ENCODE measurements at places on chromosomes 7 and 10.

- no peak for DNase-seq
- no peak overlapping the region for H3K4me3 ChIP-seq
- H3K36me3 ChIP-seq = no peaks in the 10 kb centered on the region
- H3K4me1 ChIP-seq = no peaks in the 10 kb centered on the region
Measured at GRCh38 chr10:4635388-4635787, 190.6 kb upstream of the AKR1E2 start.

DNA sequence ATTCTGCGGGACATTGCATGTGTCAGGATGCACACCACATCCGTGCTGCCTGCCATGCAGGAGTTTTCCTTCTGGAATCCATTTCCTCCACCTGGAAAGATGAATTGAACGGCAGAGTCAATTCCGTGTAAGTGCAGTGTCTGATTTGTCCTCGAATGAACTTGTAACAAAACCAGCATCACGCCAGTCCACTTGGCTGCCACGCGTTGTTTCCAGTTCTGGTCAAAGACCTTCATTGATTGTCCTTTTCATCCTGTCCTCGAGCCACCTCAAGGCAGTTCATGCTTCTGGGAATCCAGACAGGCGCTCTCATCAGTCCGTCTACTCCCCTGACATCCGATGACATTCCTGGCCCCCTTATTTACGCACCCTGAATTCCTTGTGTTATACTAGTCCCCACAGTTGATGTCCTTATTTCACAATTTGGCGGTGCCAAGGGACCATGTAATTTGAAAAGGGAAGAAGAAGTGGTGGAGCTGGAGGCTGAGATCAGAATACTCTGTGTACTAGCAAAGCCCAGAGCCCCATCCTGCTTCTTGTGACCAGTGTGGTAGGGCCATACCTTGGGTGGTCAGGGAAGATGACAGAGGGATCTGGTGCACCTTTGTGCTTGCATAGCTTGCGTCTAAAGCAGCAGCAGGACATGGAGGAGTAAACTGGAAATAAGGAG lies 502.2 kb downstream of the PLXNA4 start:
- no peaks in the 10 kb centered on the region for H3K36me3 ChIP-seq
- no peak for DNase-seq
- no peak overlapping the region for H3K27ac ChIP-seq
- no peaks in the 10 kb centered on the region for H3K27me3 ChIP-seq

DNA sequence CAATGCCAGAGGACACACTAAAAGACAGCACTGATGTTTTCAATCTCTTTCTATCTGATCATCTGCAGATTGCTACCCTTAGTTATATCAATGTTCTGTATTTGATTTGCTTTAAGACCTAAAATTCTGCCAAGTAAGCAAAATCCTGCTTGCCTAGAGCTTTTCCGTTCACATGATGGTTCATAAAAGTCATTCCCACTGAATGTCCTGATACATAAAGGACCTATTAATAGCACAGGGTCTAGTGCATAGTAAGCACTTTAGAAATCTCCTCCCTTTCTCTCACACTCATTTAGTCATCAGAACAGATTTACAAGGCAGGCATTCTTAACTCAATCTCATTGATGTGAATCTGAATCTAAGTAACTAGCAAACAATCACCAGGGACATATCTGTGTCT lies 68.8 kb downstream of the PCGF5 start:
- no peaks in the 10 kb centered on the region for H3K4me1 ChIP-seq
- no peaks in the 10 kb centered on the region for H3K36me3 ChIP-seq
- H3K27ac ChIP-seq = no peak overlapping the region
- DNase-seq = no peak
- H3K4me3 ChIP-seq = no peak overlapping the region
- no peaks in the 10 kb centered on the region for H3K27me3 ChIP-seq

- no peaks in the 10 kb centered on the region for H3K27me3 ChIP-seq
- H3K27ac ChIP-seq = no peak overlapping the region
Measured at GRCh38 chr10:89171263-89171872, 35.7 kb downstream of the CH25H start.

GRCh38 chr7:22731766-22732165 lies 4.8 kb downstream of the IL6 start:
- peaks cover 5% of the 10 kb centered on the region for H3K4me1 ChIP-seq
- no peak overlapping the region for H3K27ac ChIP-seq
- H3K36me3 ChIP-seq = no peaks in the 10 kb centered on the region
- no peak for DNase-seq
- H3K4me3 ChIP-seq = no peak overlapping the region

DNA sequence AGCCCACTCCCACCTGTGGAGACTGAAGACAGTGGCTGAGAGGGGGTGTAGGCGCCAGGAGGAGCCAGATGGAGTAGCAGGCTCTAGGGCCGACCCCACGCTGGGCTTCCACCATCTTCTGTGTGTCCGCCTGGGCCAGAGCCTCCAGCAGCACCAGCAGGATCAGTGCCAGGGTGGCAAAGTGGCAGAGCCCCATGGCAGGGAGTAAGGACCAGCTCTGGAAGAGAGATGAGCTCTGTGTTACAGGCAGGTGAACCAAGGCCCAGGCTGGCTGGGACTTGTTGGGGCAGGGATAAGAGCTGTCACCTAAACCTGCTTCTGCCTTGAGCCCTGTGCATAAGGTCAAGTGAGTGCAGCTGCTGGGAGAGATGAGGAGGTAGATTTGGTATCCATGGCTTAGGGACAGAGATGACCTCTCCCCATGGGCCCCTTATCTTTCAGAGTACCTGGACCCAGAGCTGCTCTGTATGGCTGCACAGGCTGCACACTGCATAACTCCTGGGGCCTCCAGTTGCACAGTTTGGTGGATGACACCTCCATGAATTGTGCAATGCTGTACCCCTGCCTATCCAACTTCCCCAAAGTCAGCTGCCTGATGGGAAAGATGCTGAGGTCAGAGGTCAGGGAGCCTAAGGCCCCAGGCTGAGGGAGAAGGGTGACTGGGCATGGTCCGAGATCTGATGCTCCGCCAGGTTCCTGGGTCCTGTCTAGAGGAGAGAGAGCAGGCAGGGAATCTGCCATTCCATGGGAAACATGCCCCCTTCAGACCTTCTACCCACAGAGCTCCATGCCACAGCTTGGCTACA lies 7.4 kb upstream of the SAMD8 start:
- no peaks in the 10 kb centered on the region for H3K4me1 ChIP-seq
- H3K36me3 ChIP-seq = no peaks in the 10 kb centered on the region
- no peak overlapping the region for H3K4me3 ChIP-seq
- peak overlapping the region; percentile 9 for H3K27ac ChIP-seq
- no peaks in the 10 kb centered on the region for H3K27me3 ChIP-seq

DNA sequence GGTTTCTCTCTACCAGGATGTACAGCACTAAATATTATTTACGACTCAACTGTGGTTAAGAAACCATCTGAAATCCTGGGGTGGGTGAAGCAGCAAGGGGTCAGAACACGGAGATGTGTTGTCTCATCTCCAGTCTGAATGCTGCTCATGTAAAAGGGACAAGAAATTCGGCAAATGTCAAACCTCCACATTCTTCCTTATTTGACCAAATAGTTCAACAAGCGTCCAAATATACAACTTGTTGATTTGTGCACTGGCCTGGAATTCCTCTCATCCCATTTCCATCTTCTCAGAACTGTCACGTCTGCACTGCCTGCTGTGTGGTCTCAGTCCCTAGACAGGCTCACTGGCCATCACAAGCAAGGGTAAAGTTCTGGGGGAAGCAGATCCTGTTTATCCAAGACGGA lies 520.0 kb downstream of the PARD3 start:
- no peaks in the 10 kb centered on the region for H3K4me1 ChIP-seq
- no peak for DNase-seq
- no peak overlapping the region for H3K4me3 ChIP-seq
- H3K36me3 ChIP-seq = no peaks in the 10 kb centered on the region
- no peak overlapping the region for H3K27ac ChIP-seq

DNA sequence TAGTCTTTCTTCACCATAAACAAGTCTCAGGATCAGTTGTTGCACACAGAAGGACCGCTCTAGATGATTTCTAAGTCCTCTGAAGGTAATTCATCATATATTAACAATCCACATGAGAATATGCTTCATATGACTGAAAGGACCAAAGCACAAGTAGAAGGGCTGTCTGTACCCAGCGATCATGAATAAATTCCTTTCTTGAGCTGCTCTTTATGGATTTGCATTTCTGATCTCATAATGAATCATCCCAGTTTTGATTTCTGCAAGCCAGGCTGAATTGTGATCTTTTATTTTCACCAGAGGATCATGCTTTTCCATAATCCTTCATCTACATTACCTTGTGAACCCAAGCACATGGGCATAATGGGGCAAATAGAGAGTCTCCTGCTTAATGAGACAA lies 675.6 kb downstream of the MAGI2 start:
- DNase-seq = no peak
- H3K4me1 ChIP-seq = no peaks in the 10 kb centered on the region
- H3K27ac ChIP-seq = no peak overlapping the region
- no peaks in the 10 kb centered on the region for H3K36me3 ChIP-seq
- no peak overlapping the region for H3K4me3 ChIP-seq

DNA sequence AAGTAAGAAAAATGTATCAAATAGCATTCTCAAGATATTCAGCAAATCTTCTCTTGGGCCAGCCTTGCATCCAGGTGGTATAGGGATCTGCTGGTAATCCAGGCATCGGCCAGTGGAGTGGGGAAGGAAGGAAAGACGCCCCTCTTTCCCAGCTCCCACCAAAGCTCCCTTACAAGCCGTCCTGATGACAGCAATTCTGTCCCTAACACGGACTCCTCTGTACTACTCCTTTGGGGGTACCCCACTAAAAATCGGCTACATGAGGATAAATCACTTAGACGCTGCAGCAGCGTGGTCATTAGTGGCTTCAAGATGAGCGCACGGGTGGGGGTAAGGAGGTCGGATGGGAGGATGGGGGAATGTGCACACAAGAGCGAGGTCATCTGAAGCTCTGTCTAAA lies 24.7 kb upstream of the NUB1 start:
- no peaks in the 10 kb centered on the region for H3K27me3 ChIP-seq
- no peak overlapping the region for H3K4me3 ChIP-seq
- no peaks in the 10 kb centered on the region for H3K36me3 ChIP-seq
- H3K4me1 ChIP-seq = no peaks in the 10 kb centered on the region
- H3K27ac ChIP-seq = no peak overlapping the region

- no peak overlapping the region for H3K4me3 ChIP-seq
- peaks cover 7% of the 10 kb centered on the region for H3K4me1 ChIP-seq
- DNase-seq = no peak
- no peak overlapping the region for H3K27ac ChIP-seq
Measured at GRCh38 chr7:28570970-28571288, 158.6 kb downstream of the CREB5 start.

DNA sequence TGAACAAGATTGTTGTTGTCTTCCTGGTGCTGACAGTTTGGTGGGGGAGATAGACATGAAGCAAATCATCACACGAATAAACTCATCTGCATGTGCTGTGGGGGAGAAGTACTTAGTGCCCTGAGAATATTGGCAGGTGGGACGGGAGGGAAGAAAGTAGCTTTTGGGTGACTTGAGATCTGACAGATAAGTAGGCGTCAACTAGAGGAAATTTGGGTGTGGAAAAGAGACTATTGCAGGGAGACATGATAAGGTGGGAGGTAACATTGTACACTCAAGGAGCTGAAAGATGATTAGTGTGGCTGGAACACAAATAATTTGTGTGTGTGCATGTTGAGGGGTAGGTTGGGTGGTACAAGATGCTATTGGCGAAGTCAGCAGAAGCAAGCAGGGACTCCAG lies 30.1 kb downstream of the CNNM2 start:
- DNase-seq = no peak
- no peak overlapping the region for H3K4me3 ChIP-seq
- no peaks in the 10 kb centered on the region for H3K36me3 ChIP-seq
- no peaks in the 10 kb centered on the region for H3K4me1 ChIP-seq
- H3K27ac ChIP-seq = no peak overlapping the region

GRCh38 chr7:155577509-155577905 lies 31.1 kb upstream of the CNPY1 start:
- H3K4me3 ChIP-seq = no peak overlapping the region
- H3K27me3 ChIP-seq = peaks cover 9% of the 10 kb centered on the region
- H3K4me1 ChIP-seq = no peaks in the 10 kb centered on the region
- H3K36me3 ChIP-seq = no peaks in the 10 kb centered on the region
- H3K27ac ChIP-seq = no peak overlapping the region

DNA sequence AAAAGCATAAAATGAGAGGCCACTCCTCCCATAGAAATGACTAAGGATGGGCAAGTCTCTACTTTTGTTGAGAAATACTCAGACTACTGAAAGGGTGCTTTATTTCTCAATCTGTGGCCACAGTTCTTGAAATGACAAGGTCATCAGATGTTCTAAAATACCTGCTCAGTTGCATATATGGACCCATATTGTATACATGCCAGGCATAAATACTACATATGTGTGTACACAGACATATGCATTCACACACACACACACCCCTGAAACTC lies 691.5 kb upstream of the SORCS1 start:
- no peak overlapping the region for H3K27ac ChIP-seq
- H3K4me1 ChIP-seq = no peaks in the 10 kb centered on the region
- H3K4me3 ChIP-seq = no peak overlapping the region
- no peaks in the 10 kb centered on the region for H3K36me3 ChIP-seq
- no peaks in the 10 kb centered on the region for H3K27me3 ChIP-seq
- no peak for DNase-seq

DNA sequence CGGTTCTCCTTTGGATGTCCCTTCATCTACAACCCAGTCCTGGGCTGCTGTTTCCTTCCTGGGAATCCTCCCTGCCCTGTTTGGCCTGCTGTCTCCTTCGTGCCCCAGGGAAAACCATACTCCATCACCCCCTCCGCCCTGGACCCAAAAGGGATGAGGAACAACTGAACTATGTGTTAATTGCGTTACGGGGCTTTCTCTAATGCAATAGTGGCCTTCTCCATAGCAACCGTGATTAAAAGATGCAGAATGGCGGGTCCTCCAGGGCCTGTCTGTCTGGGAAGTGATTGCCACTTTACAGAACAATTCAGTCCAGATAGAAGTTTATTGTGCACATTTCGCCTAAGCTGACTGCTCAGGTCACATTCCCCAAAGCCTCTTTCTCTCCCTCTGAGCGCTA lies 112.0 kb upstream of the FGFR2 start:
- no peak for DNase-seq
- H3K27me3 ChIP-seq = no peaks in the 10 kb centered on the region
- H3K36me3 ChIP-seq = no peaks in the 10 kb centered on the region
- no peak overlapping the region for H3K27ac ChIP-seq

DNA sequence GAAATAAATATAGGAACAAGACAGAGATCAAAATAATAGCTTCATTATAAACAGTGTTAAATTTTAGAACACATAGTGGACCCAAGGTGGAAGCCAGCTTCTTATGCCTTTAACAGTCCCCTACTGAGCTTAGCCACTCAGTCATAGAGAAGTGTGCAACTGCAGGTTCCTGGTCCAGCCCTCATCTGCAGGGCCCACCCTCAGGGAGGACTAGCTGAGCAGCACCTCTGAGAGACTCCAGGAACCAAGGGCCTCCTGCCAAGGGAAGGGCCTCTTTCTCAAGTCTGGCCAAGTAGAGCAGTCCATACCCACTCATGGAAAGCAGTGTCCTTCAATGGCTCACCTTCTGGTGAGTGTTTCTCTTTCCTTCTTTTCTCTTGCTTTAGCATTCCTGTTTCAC lies 173.7 kb upstream of the PRPS1L1 start:
- no peaks in the 10 kb centered on the region for H3K4me1 ChIP-seq
- H3K27ac ChIP-seq = no peak overlapping the region
- no peak overlapping the region for H3K4me3 ChIP-seq
- DNase-seq = no peak
- no peaks in the 10 kb centered on the region for H3K27me3 ChIP-seq
- no peaks in the 10 kb centered on the region for H3K36me3 ChIP-seq

GRCh38 chr7:33487998-33488682 lies 358.8 kb downstream of the BBS9 start:
- H3K27me3 ChIP-seq = no peaks in the 10 kb centered on the region
- no peaks in the 10 kb centered on the region for H3K4me1 ChIP-seq
- H3K4me3 ChIP-seq = no peak overlapping the region
- no peak overlapping the region for H3K27ac ChIP-seq
- no peak for DNase-seq

- H3K27ac ChIP-seq = peak overlapping the region; percentile 92
- peak overlapping the region; percentile 74 for H3K4me3 ChIP-seq
- DNase-seq = no peak
- H3K4me1 ChIP-seq = no peaks in the 10 kb centered on the region
- no peaks in the 10 kb centered on the region for H3K27me3 ChIP-seq
Measured at GRCh38 chr7:128456255-128456725, 612 bp downstream of the HILPDA start.
